Left colon (tissue), 2 donors: ENCODE measurements at places on chromosomes 6 and 20. TPM values are rescaled to one million over a fixed set of nuclear protein-coding genes. Genes with fewer than 3 reads are reported as not detected.

The VGLL2 gene
- total RNA-seq: not detected

The MAD2L1BP gene
- total RNA-seq: 37.0 TPM

DNA sequence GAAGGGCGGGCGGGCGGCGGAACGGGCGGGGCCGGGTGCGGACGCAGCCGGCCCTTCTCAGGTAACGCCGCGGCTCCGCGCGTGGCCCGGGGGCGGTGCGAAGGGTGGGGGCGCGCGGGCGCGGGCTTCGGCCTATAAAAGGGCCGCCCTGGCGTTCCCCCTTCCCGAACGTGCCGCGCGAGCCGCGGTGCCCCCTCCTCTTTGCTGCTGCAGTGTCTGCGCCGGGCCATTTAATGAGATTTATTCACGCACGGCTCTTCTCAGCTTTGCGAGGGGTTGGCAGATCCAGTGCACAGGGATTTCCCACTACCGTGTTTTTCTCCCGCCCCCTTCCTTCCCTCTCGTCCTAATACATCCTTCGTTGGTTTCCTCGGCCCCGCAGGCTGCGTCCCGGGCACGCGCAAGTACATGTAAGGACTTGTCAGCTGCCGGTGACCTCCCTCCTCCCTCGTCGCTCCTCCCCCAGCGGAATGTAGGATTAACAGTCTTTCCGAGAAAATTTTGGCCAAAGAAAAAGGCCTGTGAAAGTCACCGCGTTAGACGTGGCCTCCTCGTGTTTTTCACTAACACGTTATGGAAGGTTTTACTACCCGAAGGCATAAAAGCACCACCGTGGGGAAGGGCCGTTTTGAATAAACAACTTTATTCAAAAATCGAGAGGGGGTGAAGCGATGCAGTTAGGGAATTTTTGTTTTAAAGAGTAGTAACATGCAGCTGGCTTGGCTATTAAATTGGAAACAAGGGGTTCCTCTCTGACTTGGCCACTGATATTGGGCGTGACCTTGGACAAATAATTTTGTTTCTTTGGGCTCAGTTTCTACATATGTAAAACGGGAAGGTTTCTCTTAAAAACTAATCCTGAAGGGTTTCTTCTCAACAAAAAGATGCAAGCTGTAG is 966 bp upstream of the REV3L start:
- DNase-seq: peak; percentile 96

- DNase-seq: no peak
Observed at GRCh38 chr6:90251295-90251992, 45.2 kb downstream of the BACH2 start.

- no peak for DNase-seq
Observed at GRCh38 chr20:22475662-22476061, 108.7 kb downstream of the FOXA2 start.

DNA sequence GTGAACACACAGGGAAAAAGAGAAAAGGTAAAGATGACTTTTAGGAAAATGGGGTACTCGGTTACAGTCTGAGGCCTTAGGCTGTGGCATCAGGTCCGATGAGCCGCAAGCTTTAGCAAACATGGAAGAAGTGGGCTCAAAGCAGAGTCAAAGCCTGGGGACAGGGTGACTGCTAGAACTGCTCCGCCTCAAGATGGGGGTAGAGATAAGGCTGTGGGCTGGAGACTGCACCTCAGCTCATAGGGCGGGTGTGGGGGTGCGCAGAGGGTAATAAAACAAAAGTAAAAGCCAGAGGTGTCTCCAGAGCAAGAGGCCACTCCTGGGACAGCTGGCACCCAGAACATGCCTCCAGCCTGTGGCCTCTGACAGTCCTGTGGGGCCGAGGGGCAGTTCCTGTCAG is 21.3 kb upstream of the SYNDIG1 start:
- DNase-seq: no peak

GRCh38 chr6:82534876-82535275 is 171.3 kb downstream of the TPBG start:
- DNase-seq: no peak

DNA sequence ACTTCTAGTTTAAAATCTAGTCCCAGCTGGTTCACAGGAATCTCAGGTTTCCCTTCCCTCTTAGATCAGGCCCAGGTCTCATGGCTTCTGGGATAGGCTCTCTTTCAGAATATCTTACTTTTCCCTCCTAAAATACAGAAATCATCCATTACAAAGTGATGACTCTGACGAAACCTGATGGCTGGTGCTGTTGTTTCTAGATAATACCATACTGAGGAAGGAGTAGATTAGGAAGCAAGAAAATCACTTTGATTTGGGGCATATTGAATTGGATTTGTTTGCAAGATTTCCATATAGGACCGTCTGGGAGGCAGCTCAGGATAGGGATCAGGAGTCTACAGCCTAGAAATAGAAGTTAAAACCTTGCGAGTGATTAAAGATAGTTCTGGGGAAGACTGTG is 3.6 kb downstream of the ZKSCAN3 start:
- no peak for DNase-seq
